ENCODE measurements at places on chromosomes 3 and 15. TPM values are rescaled to one million over a fixed set of nuclear protein-coding genes. Genes with fewer than 3 reads are reported as not detected.

The DZIP1L gene
- 2.7 TPM for total RNA-seq

The DLL4 gene
- total RNA-seq, result 99.3 TPM

The CEP70 gene
- total RNA-seq, result 15.6 TPM

The RPUSD2 gene
- 8.8 TPM for total RNA-seq

The NMNAT3 gene
- total RNA-seq, result 1.8 TPM

The POU1F1 gene
- not detected for total RNA-seq

The CKMT1B gene
- total RNA-seq, result not detected

The SCN5A gene
- 9.8 TPM for total RNA-seq

The GRAMD2A gene
- total RNA-seq, result under 0.01 TPM

The FILIP1L gene
- total RNA-seq, result 24.9 TPM

The AHSG gene
- total RNA-seq, result 0.09 TPM

The RASGRP1 gene
- total RNA-seq, result 0.11 TPM

The SH3GL3 gene
- not detected for total RNA-seq

The PPP1R14D gene
- not detected for total RNA-seq

The SV2B gene
- total RNA-seq, result 0.11 TPM

The ACP3 gene
- total RNA-seq, result not detected

The COX5A gene
- 50.9 TPM for total RNA-seq

The ITIH1 gene
- not detected for total RNA-seq

The TJP1 gene
- 104 TPM for total RNA-seq

The CCDC191 gene
- total RNA-seq, result 1.3 TPM

The ATP10A gene
- total RNA-seq, result 0.54 TPM

The PIERCE2 gene
- total RNA-seq, result 0.76 TPM

The SLC28A1 gene
- not detected for total RNA-seq

The EIF4E3 gene
- 2.4 TPM for total RNA-seq

The TMF1 gene
- total RNA-seq, result 30.0 TPM

The ITGB5 gene
- total RNA-seq, result 36.4 TPM

The MGA gene
- total RNA-seq, result 26.7 TPM

The IREB2 gene
- 28.4 TPM for total RNA-seq

The HIGD2B gene
- total RNA-seq, result 0.11 TPM

The SCAMP5 gene
- 11.8 TPM for total RNA-seq

The BFSP2 gene
- not detected for total RNA-seq

The TNIK gene
- total RNA-seq, result 14.2 TPM

The PIK3CA gene
- 39.4 TPM for total RNA-seq

The USP50 gene
- total RNA-seq, result 0.17 TPM

The CLDN1 gene
- total RNA-seq, result under 0.01 TPM

The PTPN9 gene
- 19.6 TPM for total RNA-seq

The ACTRT3 gene
- total RNA-seq, result 1.0 TPM

The ALG3 gene
- total RNA-seq, result 17.8 TPM

The RBP2 gene
- total RNA-seq, result not detected

The IDH2 gene
- 60.7 TPM for total RNA-seq

The THAP10 gene
- 1.0 TPM for total RNA-seq

The LRRC34 gene
- total RNA-seq, result 2.2 TPM

The SLC28A2 gene
- total RNA-seq, result not detected

The UTS2B gene
- total RNA-seq, result not detected

The AGBL1 gene
- total RNA-seq, result not detected

The ST8SIA2 gene
- total RNA-seq, result 0.26 TPM

The ZNF280D gene
- total RNA-seq, result 29.6 TPM

The GOLGA8H gene
- total RNA-seq, result 0.69 TPM

The MYL3 gene
- total RNA-seq, result 0.09 TPM

The DHX36 gene
- 36.9 TPM for total RNA-seq

The TMEM44 gene
- 36.2 TPM for total RNA-seq

The TMEM212 gene
- not detected for total RNA-seq

The ASB14 gene
- not detected for total RNA-seq

The GOLGA8K gene
- total RNA-seq, result 0.26 TPM

The ACTC1 gene
- total RNA-seq, result not detected

The CNTN3 gene
- total RNA-seq, result 0.22 TPM

The P2RY12 gene
- not detected for total RNA-seq

The PEX5L gene
- not detected for total RNA-seq
